ENCODE measurements at places on chromosomes 11 and 22. TPM values are rescaled to one million over a fixed set of nuclear protein-coding genes. Genes with fewer than 3 reads are reported as not detected.

DNA sequence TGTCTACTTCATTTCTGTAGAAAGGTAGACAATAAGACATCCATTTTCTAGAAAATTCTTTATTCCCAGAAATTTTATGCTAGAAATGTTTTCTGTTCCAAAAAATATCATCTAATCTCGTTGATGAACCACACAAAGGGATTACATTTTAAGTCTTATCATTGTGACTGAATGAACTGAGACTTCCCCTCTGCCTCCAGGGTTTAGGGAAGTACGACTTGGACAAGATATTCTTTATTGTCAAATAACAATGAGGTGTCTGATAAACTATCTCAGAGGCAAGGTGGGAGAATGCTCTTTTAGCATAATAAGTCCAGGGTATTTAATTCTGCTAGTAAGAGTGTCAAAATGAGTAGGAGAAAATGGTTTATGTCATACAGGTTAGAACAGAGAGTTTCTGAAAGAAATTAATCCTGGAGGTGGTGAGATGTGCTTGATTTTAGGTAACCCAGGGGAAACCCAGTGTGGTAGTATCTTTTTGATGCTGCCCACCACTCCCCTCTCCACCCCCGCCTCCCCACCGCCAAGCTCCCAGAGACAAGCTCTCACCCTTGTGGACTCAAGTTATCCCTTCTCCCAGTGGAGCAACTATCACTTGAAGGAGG, 100.6 kb downstream of the CD44 start:
- no peak for DNase-seq

DNA sequence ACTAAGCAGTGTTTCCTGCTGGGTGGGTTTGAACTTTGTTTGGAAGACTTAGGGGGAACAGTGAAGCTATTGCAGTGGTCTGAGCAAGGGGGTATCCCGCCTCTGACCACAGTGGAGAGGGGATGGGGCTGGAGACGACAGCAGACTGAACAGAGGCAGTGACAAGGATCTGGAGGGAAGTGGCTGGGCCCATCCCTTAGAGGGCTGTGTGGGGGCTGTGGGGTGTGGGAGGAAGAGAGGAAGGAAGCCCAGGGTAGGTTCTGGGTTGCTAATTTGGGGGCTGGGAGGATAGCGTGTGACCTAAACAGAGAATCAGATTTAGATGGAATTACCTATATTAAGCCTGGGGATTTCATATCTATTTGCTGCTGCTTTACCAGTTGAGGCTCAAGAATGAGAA, 70.7 kb downstream of the BMAL1 start:
- no peak for DNase-seq

GRCh38 chr22:49206281-49206680, 621.4 kb downstream of the BRD1 start:
- no peak for DNase-seq

DNA sequence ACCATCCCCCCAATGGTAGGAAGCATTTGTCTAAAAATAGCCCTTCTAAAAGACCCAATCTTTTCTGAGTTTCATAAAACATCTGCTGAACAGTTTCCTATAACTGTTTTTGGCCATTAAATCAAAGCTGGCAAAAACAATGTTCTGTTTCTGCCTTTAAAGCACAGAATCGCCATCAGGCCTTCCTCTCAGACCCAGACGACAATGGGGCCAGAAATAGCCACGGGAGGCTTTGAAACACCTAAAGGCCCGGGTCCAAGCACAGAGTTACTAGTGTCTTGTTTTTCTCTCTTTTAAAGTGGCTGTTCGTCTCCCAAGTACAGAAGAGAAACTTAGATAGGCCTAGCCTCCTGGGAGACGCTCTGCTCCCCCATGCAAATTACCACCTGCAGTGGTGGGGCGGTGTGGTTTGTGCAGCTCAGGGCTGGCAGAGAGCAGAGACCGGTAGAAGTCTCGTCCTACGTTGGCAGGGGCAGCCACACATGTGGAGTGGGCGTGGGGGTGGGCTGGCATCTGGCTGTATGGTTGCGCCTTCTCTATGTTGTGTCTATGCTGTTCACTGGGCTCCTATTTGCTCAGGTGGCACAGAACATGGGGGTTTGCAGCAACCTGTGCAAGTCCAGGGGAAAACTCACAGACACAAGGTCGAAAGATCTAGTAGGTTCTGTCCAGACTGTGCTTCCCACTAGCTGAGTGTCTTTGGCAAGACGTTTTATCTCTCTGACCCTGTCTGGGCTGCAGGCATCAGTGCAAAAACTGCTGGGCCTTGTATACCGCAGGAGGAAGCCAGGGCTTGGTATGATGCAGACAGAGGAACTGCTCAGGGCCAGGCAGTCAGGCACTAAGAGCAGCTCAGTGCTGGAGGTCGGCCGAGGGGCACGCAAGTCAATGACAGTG, 23.6 kb upstream of the ETS1 start:
- DNase-seq, result no peak

DNA sequence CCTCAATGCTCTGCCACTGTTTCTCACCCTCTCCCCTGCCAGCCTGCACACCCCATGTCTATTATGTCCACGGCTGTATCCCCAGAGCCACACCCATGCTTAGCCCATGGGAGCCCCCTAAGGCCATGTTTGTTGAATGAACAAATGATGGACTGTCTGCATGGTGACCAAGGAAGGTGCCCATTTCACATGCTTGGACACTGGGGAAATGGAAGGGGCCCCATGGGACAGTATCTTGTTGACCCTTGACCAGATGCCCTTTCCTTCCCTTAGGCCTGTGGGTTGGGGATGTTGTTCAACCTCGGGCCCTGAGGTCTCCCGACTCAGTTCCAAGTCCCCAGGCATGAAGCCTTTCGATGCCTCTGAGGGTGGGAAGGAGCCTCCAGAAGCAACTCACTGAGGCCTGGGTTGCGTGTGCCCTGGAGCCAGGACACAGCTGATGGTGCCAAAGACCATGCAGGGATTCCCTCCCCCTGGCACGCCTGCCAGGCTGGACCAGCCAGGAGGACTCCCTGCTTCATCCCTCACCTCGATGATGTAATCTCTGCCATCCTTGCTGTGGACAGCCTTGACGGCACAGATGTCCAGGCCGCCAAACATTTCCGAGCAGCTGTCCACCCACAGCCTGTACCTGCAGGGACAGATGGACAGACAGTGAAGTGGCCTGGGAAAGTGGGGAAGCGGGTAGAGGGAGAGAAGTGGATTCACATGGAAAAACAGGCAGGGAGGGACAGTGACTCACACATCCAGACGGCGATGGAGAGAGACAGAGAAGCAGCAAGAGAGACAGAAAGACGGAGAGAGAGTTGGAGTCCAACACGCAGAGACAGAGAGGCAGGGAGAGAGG, 58.9 kb downstream of the FBXO7 start:
- no peak for DNase-seq

DNA sequence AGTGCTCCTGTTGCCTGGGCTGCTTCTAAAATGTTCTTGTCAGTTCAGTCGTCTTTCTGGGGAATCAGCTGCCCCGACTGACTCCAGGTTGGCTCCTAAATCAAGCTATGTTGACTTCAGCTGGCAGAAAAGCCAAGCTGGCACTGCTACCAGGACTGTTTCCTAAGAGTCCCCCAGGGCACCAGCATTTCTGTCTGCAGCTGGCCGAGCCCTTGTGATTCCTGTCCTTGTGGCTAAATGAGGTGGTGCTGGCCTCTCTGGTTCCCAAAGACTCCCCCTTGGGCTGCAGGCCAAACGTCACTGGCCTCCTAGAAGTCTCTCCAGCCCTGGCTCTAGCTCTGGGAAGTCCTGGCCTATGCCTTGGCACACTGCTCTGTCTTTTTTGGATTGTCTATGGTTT, 31.1 kb downstream of the GRAMD1B start:
- no peak for DNase-seq

DNA sequence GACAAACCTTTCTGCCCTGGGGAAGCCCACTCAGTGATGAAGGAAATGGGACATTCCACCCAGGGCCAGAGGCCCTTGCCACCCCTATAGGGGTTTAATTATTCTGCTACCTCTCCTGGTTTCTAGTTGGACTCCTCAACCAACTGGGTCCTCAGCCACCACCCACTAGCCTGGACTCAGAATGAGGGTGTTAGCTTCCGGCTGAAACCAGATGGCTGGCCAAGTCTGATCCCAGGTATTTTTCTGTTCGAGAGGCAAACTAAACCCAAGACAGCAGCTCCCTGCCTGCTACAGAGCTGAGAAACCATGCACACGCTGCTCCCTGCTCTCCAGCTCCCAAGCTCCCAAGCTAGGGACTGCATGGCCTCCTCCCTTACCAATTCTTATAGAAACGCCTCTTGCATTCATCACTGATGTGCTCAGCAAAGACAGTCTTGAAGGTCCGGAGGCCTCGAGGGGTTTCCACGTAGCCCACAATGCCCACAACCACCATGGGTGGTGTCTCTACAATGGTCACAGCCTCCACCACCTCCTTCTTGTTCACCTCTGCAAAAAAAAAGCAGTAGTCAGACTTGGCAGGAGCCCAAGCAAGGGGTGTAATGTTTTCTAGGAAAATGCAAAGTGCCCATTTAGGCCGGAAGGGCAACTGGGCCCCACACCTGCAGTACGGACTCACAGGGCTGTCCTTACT, 2.2 kb downstream of the RPL3 start:
- DNase-seq, result no peak

Gene LINC01488
- polyA plus RNA-seq, result 0.08 TPM

Gene NXPE4
- polyA plus RNA-seq, result 0.14 TPM

Gene LPXN
- polyA plus RNA-seq, result 6.5 TPM

Gene GNAZ
- polyA plus RNA-seq, result 5.2 TPM

Gene MS4A3
- polyA plus RNA-seq, result 1.1 TPM

Gene PHF21B
- polyA plus RNA-seq, result 8.4 TPM

Gene NTM
- 44.1 TPM for polyA plus RNA-seq

Gene SEPTIN5
- 34.8 TPM for polyA plus RNA-seq
